Naive thymus-derived CD8-positive, alpha-beta T cell (primary cell): ENCODE measurements at places on chromosomes 5 and 9. TPM values are rescaled to one million over a fixed set of nuclear protein-coding genes. Genes with fewer than 3 reads are reported as not detected.

DNA sequence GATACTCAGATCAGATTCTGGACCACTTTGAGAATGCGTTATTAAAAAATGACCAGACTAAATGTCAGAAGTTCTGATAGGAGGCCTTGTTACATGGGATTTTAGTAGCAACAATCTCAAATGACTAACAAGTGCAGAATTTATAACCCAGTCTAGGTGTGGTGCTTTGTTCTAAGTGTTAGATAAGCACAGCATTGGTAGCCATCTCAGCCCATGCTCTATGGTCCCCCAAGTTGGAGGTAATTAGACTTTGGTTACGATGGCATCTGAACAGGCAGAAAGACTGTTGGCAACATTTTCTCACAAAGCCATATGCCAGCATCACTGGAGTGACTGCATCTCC is 140.4 kb upstream of the RPS23 start:
- H3K4me3 ChIP-seq: no peak overlapping the region
- no peak overlapping the region for H3K27ac ChIP-seq
- no peaks in the 10 kb centered on the region for H3K4me1 ChIP-seq

GRCh38 chr9:89999176-89999533 is 394.3 kb downstream of the GADD45G start:
- H3K4me3 ChIP-seq: peak overlapping the region; percentile 65
- peak overlapping the region; percentile 86 for H3K27ac ChIP-seq
- H3K27me3 ChIP-seq: no peaks in the 10 kb centered on the region
- H3K4me1 ChIP-seq: peaks cover 27% of the 10 kb centered on the region
- no peak for DNase-seq

- H3K36me3 ChIP-seq: peaks cover 9% of the 10 kb centered on the region
- peak overlapping the region; percentile 78 for H3K4me3 ChIP-seq
- H3K4me1 ChIP-seq: peaks cover 47% of the 10 kb centered on the region
- H3K27ac ChIP-seq: no peak overlapping the region
Measured at GRCh38 chr9:95515272-95516113, 1.3 kb downstream of the PTCH1 start.

DNA sequence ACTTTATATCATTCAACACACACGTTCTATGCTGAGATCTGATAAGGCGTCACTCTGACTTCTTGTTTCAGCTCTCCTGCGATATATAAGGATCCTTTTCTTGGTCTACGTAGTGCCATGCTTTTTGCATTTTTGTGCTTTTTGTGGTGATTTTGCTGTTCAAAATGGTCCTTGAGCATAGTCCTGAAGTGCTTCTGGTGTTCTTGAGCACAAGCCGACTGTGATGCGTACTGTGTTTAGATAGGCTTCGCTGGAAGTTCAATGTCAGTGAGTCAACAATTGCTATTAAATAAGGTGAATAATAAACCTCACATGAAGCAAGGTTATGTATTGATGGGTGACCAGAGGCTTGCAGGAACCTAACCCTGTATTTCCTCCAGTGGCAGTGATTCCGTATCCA is 46.8 kb downstream of the ACO1 start:
- peaks cover 4% of the 10 kb centered on the region for H3K4me1 ChIP-seq

DNA sequence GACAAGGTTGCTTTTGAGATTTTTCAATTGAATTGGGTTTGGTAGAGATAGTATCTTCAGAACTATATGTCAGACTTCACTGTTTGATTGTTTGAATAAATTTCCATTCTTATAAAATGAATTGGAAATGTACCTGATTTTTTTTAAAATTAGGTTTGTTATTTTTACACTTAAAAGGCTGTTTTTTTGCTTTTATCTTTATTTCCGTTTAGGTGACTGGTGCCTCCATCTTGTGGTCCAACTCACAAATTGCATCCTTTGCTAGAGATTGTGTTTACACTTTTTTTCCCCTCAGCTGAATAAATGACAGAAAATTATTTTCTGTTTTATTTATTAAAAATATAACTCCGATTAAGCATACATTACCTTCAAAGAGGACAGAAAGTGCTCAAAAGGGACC is 15.6 kb downstream of the NDUFAF2 start:
- no peaks in the 10 kb centered on the region for H3K27me3 ChIP-seq
- DNase-seq: no peak
- H3K4me1 ChIP-seq: peaks cover 9% of the 10 kb centered on the region
- H3K27ac ChIP-seq: no peak overlapping the region

DNA sequence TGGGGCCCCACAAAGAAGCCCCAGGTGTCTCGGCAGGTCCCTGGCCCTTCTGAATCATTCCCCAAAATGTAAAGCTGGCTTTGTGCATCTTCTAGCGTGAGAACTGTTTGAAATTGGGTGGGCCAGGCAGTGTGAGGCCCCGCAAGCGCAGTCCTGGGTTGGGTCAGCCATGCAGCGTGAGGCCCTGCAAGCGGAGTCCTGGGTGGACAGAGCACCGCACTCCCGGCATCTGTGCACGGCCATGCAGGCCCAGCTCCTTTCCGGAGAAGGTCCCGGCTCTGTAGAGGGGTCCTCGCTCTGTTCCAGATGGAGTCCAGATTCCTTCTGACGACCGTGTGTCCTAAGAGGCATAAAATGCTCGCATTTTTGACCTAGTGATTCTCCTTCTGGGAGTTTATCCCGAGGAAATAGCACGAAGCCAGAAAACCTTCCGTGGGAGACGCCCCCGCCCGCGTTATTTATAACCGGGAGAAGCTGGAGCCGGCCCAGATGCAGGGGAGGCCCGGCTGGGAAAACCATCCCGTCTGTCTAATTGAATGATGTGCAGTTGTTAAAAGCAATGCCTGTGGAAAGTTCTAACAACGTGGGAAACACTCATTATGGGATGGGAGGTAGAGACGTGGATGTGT is 19.4 kb upstream of the NOTCH1 start:
- DNase-seq: no peak
- no peaks in the 10 kb centered on the region for H3K27me3 ChIP-seq
- peaks cover 6% of the 10 kb centered on the region for H3K4me1 ChIP-seq
- no peak overlapping the region for H3K27ac ChIP-seq

Gene ANKRD20A1
- total RNA-seq: not detected

Gene FAT2
- total RNA-seq: not detected

Gene FOXD4
- not detected for total RNA-seq

Gene PDE8B
- total RNA-seq: 0.52 TPM
